Esophagus muscularis mucosa (tissue), 4 donors: ENCODE measurements at places on chromosomes 16 and 17. TPM values are rescaled to one million over a fixed set of nuclear protein-coding genes. Genes with fewer than 3 reads are reported as not detected.

WNT9B gene
- 0.65 TPM for total RNA-seq

GRCh38 chr17:82525712-82526111 is 6.2 kb downstream of the FOXK2 start:
- no peak for DNase-seq

SMTNL2 gene
- total RNA-seq = 7.2 TPM

GRCh38 chr17:67124450-67125148 is 80.2 kb downstream of the CACNG1 start:
- DNase-seq = no peak
